ENCODE measurements at places on chromosomes 16 and 17. TPM values are rescaled to one million over a fixed set of nuclear protein-coding genes. Genes with fewer than 3 reads are reported as not detected.

Gene RUNDC3A
- not detected for total RNA-seq

Gene CCL2
- total RNA-seq = 48.5 TPM

Gene MFAP4
- 97.8 TPM for total RNA-seq

Gene MT1M
- total RNA-seq = 1.6 TPM

Measured in hair follicle dermal papilla cell (primary cell).